Mucosa of gallbladder (tissue), 1 donor: ENCODE measurements at places on chromosomes 16 and 17. TPM values are rescaled to one million over a fixed set of nuclear protein-coding genes. Genes with fewer than 3 reads are reported as not detected.
A peak's percentile ranks its signal among the peaks of the same experiment; 100 is the strongest.

The SLFN11 gene
- 12.3 TPM for total RNA-seq

GRCh38 chr16:48524348-48525200 lies 85.4 kb downstream of the N4BP1 start:
- no peak for DNase-seq

DNA sequence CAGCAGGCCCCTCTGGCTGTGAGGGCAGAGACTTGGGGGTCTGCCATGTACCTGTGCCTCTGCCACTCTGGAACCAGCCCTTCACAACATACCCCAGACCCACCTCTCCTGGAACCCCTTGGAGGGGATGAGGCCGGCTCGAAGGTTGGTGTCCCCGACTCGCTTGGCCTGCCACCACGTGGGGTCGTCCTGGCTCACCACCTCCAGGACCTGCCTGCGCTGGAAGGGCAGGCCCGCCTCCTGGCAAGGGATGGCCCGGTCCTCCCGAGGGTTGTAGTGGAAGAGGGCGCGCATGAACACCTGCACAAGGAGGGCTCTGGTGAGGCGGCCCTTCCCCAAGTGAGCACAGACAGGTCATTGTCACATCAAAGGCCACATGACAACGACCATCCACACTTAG lies 12.2 kb downstream of the MPP3 start:
- DNase-seq: no peak

The KRT12 gene
- not detected for total RNA-seq

DNA sequence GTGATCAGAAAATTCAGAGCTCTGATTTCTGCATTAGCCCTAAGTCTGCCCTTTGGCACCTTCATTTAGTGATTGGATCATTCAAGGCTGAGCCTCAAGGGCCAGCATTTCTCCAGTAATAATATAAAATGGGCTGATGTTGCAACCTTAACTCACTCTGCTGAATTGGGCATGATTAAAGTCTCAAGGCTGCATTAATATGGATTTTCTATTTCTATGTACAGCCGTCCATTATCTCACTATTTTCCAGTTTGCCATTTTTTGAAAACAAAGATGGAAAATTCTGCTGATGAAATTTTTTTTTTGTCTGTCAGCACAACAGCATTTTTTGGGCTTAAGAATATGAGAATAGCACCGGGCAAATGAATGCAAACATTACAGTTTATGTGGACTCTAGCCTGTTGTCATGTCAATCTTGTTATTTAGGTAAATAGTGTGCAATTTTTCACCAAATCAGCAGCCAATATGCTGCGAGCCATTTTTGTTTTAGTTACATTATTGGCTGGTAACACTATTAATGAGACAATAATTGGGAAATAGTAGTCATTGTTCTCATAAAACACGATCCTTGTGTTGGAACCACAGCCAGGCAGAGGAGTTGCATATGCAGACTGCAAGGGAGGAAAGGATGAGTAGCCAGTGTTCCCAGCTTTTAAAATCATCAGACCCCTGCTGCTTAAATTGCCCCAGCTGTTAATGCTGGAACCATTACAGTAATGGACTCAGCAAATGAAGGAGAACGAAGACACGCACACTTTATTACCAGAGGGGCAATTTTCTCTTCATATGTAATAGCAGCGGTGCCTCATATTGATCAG lies 10.5 kb downstream of the FTO start:
- DNase-seq: no peak

GRCh38 chr17:696369-696768 lies 18.3 kb downstream of the VPS53 start:
- DNase-seq: no peak

The CRYBA1 gene
- not detected for total RNA-seq

The SMIM36 gene
- total RNA-seq: not detected

The NXPH3 gene
- total RNA-seq: 2.9 TPM

The C17orf107 gene
- 8.8 TPM for total RNA-seq

The SHCBP1 gene
- 0.92 TPM for total RNA-seq

The RAMP2 gene
- total RNA-seq: 22.7 TPM

- DNase-seq: peak; percentile 42
These were observed 82.2 kb downstream of the TNRC6C start for GRCh38 chr17:78040440-78041385.

DNA sequence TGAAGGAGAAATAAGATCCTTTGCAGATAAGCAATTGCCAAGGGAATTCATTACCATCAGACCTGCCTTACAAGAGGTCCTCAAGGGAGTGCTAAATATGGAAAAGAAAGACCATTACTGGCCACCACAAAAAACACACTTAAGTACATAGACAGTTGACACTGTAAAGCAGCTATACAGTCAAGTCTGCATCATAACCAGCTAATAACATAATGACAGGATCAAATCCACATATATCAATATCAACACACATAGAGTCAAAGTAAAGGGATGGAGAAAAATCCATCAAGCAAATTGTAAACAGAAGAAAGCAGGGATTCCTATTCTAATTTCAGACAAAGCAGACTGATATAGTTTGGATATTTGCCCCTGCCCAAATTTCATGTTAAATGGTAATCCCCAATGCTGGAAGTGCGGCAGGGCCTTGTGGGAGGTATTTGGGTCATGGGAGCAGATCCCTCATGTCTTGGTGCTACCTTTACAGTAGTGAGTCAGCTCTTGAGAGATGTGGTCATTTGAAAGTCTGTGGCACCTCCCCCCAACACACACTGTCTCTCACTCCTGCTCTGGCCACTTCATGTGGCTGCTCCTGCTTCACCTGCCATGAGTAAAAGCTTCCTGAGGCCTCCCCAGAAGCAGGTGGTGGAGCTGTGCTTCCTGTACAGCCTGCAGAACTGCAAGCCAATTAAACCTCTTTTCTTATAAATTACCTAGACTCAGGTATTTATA lies 32.8 kb downstream of the TANC2 start:
- DNase-seq: no peak

The KRT33A gene
- not detected for total RNA-seq

The HOXB1 gene
- total RNA-seq: not detected

The TERB1 gene
- total RNA-seq: not detected

GRCh38 chr16:59573528-59574271 lies 839.6 kb upstream of the GOT2 start:
- no peak for DNase-seq

The SLFN14 gene
- total RNA-seq: not detected

- DNase-seq: peak; percentile 51
These were observed 145.0 kb downstream of the SEC14L1 start for GRCh38 chr17:77285594-77286390.

DNA sequence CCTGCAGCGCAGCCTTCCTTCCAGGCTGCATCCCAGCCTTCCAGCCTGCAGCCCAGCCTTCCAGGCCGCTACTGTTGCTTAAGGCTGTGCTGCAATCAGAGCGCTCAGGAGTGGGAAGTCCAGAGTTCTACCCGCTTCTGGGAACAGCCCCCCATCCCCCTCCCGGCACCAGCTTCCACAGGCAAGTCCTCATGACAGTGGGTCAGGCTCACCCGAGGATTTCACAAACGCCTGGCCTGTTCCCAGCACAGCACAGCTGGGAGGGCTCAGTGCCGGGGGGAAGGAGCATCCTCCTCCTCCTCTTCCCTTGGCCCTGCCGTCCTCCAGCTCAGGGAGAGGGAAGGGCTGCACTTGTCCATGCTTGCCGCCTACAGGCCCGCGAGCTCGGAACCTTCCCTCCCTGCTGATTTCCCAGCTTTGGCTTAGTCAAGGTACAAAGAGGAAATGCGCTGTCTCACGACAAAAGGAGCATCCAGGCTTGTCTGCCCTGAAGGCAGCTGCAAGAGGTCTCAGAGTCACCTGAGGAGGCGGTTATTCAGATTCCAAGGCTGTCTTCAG lies 8.3 kb downstream of the SOCS3 start:
- DNase-seq: peak; percentile 92

- no peak for DNase-seq
These were observed 14.7 kb downstream of the AOC3 start for GRCh38 chr17:42865638-42866094.

DNA sequence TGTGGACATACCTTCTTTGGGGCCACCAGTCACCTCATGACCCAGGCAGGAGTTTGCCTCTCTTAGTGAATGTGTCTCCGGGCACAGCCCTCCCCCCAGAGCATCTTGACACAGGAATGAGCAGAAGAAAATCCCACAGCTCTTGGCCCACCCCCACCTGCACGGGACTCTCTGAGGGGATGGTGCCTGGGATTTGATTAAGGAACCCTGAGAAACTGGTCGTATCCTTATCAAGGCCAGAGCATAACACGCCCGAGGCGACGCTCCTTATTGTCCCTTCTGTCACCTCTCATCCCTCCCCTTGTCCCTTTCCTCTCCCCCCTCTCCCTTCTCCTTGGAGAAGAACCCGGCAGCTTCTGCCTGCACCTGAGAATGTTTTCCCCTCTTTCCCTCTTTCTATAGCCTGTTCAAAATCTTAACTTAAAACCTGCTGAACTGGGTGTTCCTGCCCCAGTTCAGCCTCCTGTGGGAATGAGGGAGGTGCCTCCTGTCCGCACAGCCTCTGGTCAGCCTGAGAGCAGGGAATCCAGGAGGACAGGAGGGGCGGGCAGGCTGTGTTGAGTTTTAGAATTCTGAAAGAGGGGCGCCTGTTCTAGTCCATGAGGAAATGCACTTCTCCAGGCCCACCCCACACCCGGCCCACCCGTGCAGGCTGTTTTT lies 140.7 kb upstream of the PLCG2 start:
- no peak for DNase-seq

- DNase-seq: no peak
These were observed 181.5 kb downstream of the PRKCA start for GRCh38 chr17:66483906-66484305.

GRCh38 chr16:68478526-68479250 lies 30.4 kb upstream of the SMPD3 start:
- DNase-seq: no peak

GRCh38 chr16:67506468-67506867 lies 22.2 kb upstream of the RIPOR1 start:
- DNase-seq: no peak

- DNase-seq: no peak
These were observed 45.2 kb upstream of the STAC2 start for GRCh38 chr17:39270923-39271322.

DNA sequence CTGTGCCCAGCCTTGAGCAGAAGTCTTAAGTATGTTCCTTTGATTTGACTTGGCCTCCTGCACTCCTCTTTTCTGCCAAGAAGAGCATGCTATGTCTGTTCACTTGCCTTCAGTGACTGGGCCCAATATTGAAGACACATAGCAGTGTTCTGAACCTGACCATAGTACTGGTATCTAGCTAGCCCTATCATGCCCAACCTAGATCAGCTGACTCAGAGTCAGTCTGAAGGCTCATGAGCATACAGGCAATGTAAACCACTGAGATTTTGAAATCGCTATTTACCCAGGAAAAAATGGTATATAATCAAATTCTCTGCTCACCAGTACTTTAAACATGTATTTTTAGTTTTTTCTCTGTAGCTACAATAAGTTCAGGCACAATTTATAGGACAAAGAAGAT lies 129.4 kb downstream of the TANC2 start:
- DNase-seq: no peak

The NOD2 gene
- total RNA-seq: 1.5 TPM

DNA sequence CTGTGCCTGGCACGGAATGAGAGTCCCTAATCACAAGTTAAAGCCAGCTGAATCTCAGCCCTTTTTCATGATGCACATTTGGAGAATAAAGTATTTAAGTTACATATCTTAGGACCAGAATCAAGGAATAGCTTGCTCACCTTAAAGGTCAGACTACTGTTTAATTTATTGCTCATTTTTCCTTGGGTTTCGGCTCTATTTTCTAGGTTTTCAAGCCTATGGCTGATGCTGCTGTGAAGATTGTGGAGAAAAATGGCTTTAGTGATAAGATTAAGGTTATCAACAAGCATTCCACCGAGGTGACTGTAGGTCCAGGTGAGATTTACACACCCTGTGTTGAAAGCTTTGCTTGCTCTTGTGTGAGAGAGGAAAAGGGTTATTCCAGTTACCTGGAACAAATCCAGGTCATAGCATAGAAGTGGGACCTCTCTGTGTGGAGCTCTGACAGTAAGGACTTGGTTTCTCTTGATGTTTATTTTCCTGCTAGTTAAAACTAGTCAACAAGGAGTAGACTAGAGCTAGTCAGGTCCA lies 18.1 kb downstream of the PRMT7 start:
- DNase-seq: no peak

The TMC5 gene
- total RNA-seq: 46.8 TPM

The SLX1A gene
- total RNA-seq: 70.4 TPM

The OVCA2 gene
- 31.8 TPM for total RNA-seq

The ZFP3 gene
- total RNA-seq: 8.7 TPM

- DNase-seq: peak; percentile 62
These were observed 1.3 kb downstream of the ERBB2 start for GRCh38 chr17:39701012-39701783.

DNA sequence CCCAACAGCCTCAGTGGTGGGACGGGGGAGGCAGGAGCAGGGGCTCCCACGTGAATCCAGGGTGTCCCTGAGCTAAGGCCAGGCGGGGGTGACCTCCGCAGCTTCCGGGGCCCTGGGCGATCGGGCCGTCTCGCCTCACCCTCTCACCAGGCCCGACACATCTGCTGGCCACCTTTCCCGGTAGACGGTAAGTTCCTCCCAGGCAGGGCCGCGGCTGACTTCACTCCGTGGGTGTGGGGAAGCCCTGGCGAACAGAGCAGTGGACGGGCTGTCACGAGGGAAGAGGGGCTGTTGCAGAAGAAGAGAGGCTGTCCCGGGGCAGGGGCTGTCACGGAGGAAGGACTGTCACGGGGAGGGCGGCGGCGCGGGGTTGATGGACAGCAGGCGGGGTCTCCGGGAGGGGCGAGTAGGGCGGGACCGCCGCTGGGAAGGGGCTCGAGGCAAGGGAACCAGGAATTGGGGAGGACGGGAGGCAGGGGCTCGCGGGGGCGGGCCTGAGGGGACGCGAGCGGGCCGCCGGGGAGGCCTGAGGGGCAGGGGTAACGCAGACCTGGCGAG lies 498 bp downstream of the PKMYT1 start:
- DNase-seq: no peak

The KRT33B gene
- total RNA-seq: not detected

DNA sequence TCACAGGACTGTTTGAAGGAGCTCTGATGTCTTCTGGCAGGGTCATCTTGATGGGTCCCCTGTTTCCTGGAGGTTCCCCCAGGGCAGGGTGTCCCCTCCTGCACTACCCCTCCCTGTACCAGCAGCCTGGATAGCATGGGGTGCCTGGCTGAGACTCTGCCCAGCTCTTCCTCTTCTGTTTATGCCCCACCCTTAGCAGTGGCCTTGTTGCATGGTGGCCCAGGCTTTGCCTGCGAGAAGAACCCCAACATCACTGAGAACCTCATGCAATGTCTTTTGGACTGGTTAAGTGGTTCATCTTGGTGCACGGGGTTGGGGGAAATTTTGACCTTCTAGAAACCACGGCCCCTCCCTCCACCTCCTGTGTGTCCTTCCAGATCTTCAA lies 121.8 kb downstream of the IRX3 start:
- no peak for DNase-seq

The FN3K gene
- 46.8 TPM for total RNA-seq

GRCh38 chr16:48014349-48015135 lies 141.3 kb downstream of the ABCC12 start:
- no peak for DNase-seq
